ENCODE measurements at places on chromosomes 7 and 10.

DNA sequence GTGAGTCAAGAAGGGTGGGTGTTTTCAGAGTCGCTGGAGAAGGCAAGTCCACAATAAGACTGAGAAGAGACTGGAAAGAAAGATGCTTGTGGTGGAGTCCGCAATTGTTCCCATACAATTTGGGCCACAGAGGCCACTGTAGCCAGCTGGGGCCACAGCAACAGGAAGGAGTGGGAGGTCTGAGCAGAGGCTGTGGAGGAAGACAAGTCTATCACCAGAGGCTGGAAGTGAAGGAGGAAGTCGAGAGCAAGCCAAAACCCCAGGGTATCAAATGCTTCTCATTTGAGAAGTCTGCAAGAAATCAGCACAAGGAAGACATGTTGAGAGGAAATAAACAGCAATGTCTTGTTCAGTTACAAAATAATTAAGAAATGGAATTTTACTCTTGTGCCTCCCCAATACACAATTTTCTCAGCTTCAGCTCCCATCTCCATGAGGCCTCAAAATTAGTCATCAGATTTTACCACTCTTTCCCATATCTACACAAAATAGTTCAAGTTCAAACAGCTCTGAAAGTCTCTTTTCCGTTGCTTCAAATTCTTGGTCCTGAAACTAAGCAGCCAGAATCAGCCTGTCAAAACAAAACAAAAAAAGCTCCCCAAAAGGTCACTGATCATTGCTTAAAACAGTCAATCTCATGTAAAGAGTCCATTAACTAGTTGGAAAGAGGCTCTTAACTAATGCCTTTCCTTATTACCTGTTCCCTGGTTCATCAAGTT is 31.6 kb downstream of the SLC16A12 start:
- DNase-seq, result no peak

GRCh38 chr7:143002898-143003297 is 24.0 kb downstream of the OR9A2 start:
- DNase-seq, result no peak

- no peak for DNase-seq
These were observed 17.7 kb downstream of the GIMAP5 start for GRCh38 chr7:150754951-150755350.

DNA sequence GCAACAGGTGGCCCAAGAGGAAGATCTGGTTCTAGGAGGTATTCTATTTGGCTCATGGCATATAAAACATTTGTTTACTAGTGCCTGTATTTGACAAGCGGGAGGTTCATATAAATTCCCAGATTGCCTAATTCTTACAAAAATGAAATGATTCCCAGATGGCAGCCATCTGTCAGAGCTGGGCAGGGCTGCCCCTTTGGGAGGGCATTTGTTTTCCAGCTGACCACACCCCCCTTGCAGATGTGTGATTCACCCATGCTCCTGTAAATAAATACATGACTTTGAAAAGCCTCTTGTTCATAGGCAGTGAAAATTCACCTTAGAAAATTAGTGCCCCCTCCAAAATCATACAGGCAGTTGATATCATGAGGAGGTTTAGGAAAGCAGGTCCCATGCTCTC is 8.6 kb downstream of the VWC2 start:
- DNase-seq, result no peak

DNA sequence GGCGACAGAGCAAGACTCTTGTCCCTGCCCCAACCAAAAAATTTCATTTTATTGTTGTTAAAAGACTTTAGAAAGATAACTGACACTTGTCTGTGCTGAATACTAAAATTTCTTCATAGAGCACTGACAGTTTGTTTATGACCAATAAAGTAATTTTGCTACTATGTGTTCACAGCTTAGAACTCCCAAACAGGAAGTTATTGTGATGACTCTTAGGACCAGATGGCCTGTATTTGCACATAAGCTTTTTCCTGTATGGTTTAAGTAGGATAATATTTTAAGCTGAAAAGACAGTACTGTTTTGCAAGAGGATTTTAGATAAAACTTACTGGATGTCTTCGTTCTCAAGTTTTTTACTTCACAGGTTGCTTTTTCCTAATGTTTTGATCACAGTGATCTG is 80.7 kb downstream of the MMRN2 start:
- DNase-seq, result no peak

GRCh38 chr10:82267465-82267864 is 392.5 kb downstream of the NRG3 start:
- DNase-seq, result no peak

DNA sequence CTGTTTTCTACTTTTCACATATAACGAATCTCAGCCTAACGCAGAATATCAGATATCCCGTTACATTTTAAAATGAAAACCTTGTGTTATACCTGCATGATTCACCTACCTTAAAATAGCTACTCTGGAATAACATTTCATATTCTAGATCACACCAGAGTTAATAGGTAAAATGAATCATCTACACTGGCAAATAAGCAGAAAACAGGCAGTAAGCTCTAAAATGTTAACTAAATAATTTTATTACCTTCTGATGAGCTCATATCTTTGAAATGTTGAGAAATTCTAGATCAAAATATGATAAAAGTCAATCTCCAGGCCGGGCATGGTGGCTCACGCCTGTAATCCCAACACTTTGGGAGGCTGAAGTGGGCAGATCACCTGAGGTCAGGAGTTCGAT is 71.3 kb downstream of the CPEB3 start:
- no peak for DNase-seq

DNA sequence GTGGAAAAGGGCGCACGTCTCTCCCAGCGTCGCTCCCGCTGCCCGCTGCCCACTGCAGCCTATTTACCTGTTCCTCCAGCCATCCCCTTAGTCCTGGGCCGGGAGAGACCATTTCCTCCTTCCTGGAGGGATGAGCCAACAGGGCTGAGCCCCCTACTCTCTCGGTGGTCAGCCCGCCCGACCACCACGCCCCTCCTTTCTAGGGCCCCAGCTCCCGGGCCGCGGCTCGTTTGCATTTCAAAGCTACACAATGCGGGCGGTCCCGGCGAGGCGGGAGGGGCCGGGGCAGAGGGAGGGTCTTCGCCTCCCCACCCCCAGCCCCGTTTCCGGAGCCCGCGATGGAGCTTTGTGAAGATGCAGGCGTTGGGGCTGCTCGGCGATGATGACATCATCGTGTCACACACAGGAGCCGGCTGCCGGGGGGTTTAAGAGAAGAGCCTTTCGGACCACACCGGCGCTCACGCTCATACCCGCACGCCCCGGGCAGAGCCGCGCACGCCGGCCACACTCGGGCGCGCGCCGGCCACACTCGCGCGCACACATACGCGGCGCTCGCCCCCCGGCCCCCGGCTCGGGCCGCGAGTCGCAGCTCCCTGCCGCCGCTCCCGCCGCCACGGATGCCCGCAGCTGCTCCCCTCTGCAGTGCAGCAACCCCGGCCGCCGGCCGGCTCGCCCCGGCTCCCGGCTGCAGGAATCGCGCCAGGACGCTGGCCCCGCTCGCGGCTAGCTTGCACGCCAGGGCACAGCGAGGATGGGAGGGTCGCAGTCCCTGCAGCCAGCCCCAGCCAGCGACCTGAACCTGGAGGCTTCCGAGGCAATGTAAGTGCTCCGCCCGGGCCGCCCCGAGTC is 107.7 kb upstream of the BTBD16 start:
- DNase-seq, result no peak

DNA sequence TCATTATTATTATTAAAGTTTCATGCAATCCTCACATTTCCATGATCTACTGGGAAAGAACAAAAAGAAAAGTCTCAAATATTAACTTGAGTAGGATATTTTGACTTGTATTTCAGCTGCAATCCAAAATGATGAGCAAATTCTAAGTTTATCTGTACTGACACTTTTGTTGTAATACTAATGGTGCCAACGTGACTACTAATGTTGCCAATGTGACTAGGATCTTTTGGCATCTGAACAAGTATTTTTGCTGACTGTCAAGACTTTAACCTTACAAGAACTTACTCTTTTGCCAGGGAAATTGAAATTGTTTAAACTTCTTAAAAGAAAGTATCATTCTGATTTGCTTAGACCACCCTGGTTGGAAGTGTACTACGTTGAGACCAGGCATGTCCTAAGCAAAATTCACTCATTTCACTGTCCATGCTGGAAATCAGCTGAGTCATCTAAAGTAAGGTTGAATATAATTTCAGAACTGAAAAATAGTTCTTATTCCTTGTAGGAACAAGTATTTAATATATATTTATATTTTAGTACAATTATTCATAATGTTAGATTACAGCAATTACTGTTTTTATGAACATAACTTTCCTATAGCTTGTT is 78.5 kb upstream of the LYZL1 start:
- no peak for DNase-seq

DNA sequence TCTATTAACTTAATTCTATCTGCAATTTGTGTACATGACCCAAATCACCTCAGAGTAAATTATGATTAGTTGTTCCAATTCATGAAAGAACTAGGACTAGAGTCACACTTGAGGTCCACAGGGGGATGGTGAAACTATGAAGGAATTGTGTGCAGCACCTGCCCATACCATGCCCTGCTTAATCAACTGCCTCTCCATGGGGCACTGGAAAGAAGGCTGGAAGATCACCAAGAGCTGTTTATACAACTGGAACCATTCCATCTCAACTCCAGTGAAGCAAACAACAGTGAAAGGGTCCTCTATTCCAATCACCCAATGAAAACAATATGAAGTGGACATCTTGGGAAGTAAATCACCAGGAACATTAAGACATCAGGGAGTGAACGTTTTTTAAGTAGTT is 98.7 kb upstream of the SEMA3D start:
- no peak for DNase-seq

- no peak for DNase-seq
These were observed 2.1 kb downstream of the CNNM1 start for GRCh38 chr10:99331207-99331803.

DNA sequence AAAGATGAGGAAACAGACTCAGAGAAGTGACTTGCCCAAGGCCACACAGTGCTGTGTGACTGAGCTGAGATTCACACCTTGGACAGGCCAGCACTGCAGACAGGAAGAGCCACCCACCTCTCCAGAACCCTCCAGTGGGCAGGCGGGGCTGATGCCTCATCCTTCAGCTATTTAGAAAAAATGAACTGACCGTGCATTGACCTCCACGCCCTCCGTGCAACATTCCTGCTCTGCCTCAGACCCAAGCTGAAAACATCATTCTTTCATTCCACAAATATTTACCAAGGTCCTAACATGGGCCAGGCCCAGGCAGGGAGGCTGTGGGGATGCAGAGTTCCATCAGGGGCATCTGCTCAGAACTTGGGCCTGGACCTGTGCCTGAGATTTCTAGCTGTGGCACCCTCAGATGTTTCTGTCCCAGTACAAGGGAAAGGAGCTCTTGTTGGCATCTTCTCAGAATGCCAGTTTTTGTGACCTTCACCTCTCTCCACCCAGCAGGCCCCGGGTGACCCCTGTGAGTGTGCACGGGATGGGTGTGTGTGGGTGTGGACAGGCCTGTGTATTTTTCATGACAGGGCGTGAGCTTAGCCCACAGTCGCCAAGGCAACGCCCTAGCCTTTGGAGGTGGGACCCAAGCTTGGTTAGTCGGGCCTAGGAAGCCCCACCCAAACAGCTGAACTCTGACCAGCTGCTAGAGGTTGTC is 6.5 kb downstream of the VSIR start:
- no peak for DNase-seq

GRCh38 chr7:7731732-7732131 is 13.3 kb upstream of the RPA3 start:
- no peak for DNase-seq

GRCh38 chr10:60141896-60142559 is 235.7 kb upstream of the CCDC6 start:
- DNase-seq, result no peak

DNA sequence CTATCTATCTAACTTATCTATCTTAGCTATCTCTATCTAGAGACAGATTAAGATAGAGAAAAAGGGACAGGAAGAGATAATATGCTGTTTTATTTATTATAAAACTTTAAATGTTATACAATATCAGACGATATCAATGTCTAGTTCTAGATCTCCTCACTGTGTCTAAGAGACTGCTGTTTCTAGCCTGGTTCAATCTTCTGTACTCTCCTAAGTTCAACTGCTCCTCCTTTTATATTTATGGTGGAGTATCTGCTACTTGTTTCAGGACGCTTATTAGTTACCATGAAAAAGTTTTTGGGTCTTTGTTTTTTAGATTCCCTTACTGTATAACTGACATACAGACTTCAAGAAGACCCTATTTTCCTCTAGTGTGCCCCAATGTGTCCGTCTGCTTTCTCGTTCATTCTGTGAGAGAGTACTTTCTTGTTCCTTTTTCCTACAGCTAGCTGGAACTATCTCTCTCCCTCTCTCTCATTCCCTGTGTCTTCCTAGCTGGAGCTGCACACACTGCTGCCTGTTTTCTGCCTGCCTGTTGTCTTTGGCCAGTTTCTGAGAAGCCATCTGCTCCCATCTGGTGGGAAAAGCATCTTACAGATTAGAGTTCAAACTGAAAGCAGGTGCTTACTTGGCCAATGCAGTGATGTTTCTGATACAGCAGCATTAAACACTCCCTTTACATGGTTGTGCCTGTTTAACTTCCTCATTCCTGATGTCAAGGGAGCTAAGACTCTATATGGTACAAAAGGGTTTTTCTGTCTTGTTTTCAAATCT is 49.4 kb upstream of the ARL4A start:
- DNase-seq, result no peak

DNA sequence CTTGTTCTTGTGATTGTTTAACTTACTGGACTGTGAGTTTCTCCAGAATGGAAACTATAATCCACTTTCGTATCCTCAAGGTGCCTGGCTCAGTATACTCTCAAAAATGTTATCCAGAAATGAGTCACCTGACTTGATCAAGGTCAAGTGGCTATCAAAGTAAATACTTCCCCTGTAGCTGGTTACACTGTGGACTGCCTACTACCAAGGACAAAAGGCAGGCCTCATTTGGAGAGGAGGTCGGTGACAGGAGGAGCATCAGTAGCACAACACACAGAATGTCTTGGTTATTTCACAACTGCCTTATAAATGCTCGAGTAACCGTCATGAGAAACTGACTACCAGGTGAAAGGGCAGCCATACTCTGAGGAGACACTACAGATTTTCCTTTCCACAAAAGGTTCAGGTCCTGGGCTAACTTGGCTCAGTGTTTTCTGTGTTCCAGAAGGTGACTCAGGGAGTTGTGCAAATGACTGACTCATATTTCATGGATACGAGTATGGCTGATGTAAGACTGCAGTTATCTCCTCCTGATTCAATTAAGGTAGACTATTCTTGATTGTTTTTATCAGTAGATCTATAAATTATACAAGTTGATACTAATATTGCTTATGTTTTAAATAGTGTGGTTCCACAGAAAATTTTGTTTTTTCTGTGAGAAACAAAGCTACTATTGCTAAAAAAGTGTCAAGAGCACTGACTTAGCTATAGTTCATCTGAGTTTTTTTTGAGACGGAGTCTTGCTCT is 4.2 kb upstream of the CCNY start:
- DNase-seq, result no peak

Data from central memory CD4-positive, alpha-beta T cell (primary cell).